GM13976 (cell line): ENCODE measurements at places on chromosomes 6 and 20.
A peak's percentile ranks its signal among the peaks of the same experiment; 100 is the strongest.

- no peak for DNase-seq
Measured at GRCh38 chr6:3325210-3325609, 66.5 kb downstream of the PSMG4 start.

DNA sequence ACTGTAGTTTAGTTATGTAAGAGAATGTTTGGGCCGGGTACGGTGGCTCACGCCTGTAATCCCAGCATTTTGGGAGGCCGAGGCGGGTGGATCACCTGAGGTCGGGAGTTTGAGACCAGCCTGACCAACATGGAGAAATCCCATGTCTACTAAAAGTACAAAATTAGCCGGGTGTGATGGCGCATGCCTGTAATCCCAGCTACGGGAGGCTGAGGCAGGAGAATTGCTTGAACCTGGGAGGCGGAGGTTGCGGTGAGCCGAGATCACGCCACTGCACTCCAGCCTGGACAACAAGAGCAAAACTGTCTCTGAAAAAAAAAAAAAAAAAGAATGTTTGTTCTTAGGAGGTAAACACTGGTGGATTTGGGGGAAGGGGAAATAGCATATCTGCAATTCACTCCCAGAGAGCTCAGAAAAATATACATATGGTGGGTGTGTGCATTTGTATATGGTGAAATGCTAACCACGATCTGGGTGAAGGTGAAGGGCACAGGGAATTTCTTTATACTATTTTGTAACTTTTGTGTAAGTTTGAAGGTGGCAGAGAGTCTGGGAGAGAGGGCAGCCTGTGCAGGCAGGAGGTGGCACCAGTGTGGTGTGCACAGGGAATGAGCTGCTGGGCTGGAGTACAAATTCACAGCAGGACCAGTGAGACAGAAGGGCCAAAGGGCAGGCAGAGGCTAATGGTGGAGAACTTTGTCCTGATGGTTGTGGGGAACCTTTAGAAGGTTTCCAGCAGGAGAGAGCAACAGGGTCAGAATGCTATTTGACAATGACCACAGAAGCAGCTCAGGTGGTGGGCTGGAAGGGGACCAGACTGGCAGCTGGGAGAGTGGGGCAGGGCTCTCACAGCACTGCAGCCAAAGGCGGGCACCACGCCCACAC is 42.4 kb downstream of the SSR1 start:
- no peak for DNase-seq

GRCh38 chr20:62361799-62362589 is 5.1 kb downstream of the LAMA5 start:
- no peak for DNase-seq

DNA sequence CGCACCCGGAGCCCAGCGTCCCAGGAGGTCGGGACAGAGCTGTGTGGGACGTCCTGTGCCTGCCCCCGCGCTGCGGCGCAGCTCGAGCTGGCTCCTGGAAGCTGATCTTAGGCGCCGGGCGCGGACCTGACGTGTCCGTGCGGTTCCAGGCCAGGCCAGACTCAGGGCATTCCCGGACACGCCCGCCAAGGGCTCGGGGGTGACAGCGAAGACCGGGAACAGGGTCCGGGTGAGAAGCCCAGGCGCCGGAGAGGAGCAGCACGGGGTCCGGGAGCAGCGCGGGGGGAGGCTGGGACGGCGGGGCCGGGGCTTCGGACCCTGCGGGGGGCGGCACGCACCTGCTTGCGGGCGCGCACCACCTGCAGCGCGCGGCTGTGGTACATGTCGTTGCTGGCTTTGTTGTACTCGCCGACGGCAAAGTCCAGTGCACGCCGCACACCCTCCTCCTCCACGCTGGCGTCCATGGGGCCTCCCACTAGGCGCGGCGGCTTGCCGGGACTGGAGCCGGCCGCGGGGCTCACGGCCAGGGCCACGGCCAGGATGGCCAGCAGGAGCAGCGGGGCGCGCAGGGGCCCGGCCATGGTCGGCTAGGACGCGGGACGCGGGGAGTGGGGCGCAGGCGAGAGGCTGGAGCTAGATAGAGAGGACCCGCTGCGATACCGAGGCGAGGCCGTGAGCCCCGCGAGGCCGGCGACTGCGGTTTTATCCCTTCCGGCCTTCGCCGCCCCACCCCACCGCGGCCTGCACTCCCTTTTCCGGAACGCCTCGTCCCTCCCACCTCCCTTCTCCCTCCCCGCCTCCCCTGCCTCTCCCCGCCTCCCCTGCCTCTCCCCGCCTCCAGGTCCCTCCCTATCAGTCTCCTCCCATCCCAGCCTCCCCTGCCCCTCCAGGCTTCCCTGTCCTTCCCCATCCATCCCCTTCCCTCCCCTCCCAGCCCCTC is at the start of gene CST3:
TSS of gene CST3 (minus strand) at position 674 of the 940 bp plus-strand sequence. CDS start at position 581, 93 bp downstream.
- peak; percentile 93 for DNase-seq

- DNase-seq: no peak
Measured at GRCh38 chr6:16436550-16436949, 198.2 kb downstream of the GMPR start.

DNA sequence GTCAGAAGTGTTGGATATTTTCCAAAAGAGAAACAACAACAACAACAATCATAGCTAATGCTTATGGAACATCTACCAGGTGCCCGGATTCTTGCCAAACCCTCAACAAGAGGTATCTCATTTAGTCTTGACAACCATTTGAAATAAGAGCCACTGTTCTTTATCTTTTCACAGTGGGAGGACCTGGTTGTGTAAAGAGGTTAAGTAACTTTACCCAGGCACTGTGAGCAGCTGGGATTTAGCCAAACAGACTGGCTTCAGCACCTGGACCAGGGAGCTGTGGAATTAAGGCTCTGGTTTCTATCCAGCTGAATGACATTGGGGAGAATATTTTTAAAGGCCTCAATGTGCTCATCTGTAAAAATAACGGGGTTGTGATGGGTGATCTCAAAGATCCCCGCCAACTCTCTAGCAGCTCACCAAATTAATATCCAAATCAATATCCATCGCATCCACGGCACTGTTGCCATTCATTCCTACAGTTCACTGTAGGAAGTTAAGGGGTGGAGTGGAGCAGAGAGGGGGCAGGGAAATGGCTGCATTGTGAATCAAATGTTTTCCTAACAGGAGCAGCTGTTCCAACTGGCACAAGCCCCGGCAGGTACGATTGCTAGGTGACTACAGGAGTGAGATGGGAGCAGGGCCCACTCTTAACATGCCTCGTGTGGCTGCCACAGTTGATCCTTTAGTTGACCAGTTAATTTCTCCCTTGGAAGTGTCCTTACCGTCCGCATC is 61.8 kb downstream of the GCNT2 start:
- no peak for DNase-seq

GRCh38 chr6:75460681-75461080 is 32.9 kb downstream of the FILIP1 start:
- no peak for DNase-seq

GRCh38 chr6:17850281-17850680 is 137.2 kb downstream of the KIF13A start:
- no peak for DNase-seq

- no peak for DNase-seq
Measured at GRCh38 chr6:143336446-143337152, 113.9 kb downstream of the ADAT2 start.

DNA sequence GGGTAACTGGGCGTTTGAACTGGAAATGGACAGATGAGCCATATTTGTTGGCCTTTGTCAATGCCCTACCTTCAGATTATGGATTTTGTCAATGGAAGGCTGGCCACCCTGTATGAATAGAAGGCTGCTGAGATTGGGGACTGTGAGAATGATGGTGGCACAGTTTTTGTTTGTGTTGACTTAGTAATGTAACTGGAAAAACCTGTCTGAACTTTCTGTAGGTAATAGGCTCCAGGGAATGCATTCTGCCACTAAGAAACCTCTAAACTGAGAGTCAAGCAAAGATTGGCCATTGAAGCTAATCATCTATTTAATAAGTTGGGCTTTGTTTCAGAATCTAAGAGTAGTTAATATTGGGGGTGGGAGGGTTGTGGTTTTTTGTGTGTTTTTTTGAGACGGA is 97.5 kb downstream of the FOXO3 start:
- no peak for DNase-seq

DNA sequence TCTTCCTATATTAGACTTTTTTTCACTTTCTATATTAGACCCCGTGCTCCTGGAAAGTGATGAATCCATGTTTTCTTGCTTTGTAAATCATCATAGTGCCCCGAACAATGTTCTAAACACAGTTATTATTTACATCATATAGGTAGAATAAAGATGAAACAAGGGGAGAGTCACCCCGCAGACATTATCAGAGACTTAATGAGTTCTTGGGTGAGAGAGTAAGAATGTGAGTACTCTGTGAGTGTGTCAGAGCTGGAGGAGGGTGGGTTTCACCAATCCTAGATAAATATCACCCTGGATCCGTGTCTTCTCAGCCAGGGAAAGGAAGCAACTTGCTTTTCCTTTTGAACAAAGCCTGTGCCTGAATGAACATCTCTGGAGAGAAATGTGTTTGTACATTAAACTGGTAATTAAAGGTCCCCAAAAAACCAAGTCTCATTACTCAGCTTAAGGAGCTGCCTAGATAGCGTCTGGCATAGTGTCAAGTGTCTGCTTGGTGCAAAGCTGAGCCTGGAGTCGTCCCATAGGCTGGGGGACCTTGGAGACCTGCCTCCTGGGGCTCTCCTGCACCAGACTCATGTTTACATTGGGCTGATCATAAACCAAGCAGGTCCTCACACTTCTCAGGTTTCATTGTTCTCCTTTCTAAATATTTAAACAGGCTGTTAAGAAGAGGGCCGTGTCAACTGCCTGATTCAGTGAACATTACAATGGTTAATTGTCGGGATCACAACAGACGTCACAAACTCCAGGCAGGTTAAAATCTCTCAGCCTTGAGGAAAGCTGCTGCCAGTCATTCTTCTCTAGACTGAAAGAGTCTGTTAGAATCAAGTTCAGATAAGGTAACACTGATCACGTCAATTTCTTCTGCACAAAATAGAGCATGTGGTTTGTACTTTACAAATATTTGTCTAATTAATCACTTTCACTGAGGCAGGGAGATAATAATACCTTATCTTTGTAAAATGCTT is 179.7 kb upstream of the MYLIP start:
- DNase-seq: no peak

DNA sequence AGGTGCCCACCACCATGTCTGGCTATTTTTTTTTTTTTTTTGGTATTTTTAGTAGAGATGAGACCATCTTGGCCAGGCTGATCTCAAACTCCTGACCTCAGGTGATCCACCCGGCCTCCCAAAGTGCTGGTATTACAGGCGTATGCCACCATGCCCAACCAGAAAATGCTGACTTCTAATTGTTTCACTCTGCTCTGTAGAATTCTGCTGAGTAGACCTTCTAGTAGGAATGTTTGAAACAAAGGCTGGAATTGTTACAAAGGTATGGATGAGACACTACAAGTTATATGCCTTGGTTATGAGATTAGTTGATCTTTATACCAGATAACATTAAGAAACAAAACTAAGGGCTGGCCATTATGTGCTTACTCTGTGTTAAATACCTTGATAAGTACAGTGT is 44.8 kb downstream of the MEP1A start:
- DNase-seq: no peak

GRCh38 chr20:62824476-62825332 is 7.9 kb downstream of the COL9A3 start:
- peak; percentile 78 for DNase-seq

DNA sequence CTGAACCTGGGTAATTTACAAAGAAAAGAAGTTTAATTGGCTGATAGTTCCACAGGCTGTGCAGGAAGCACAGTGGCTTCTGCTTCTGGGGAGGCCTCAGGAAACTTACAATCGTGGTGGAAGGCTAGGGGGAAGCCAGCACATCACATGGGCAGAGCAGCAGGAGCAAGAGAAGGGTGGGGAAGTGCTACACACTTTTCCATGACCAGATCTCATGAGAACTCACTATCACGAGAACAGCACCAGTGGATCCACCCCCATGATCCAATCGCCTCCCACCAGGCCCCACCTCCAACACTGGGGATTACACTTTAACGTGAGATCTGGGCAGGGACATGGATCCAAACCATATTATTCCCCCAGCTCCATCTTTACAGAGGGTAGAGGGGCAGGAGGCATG is 166.4 kb downstream of the NFATC2 start:
- DNase-seq: no peak

GRCh38 chr6:110628330-110628729 is 151.9 kb upstream of the SLC22A16 start:
- no peak for DNase-seq

GRCh38 chr6:14573267-14573666 is 455.7 kb downstream of the CD83 start:
- no peak for DNase-seq

DNA sequence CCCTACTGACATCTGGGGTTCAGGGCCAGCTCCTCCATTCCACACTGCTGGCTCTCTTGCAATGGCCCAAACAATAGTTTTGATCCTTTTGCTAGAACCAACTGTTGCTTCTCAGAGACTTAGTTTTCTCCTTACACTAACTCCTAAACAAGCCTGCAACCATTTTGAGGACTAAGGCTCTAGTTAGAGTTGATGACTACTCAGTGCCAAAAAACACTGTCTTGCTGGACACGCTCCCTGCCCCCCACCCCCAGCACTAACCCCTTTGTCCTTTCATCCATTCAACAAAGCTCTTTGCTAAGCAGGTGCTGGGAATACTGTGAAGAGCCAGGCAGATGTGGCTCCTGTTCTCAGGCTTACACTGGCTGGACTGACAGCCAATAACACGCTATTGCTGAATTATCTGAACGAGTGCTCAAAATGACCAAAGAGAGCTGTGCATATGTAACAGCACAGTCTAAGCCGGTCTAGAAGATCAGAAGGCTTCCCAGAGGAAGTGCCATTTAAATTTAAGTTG is 17.6 kb downstream of the GCLC start:
- no peak for DNase-seq

- no peak for DNase-seq
Measured at GRCh38 chr6:10567256-10568026, 46.3 kb downstream of the GCNT2 start.

- DNase-seq: no peak
Measured at GRCh38 chr6:10824297-10824696, 14.0 kb downstream of the MAK start.

- no peak for DNase-seq
Measured at GRCh38 chr6:113057567-113058053, 710.5 kb downstream of the RFPL4B start.

DNA sequence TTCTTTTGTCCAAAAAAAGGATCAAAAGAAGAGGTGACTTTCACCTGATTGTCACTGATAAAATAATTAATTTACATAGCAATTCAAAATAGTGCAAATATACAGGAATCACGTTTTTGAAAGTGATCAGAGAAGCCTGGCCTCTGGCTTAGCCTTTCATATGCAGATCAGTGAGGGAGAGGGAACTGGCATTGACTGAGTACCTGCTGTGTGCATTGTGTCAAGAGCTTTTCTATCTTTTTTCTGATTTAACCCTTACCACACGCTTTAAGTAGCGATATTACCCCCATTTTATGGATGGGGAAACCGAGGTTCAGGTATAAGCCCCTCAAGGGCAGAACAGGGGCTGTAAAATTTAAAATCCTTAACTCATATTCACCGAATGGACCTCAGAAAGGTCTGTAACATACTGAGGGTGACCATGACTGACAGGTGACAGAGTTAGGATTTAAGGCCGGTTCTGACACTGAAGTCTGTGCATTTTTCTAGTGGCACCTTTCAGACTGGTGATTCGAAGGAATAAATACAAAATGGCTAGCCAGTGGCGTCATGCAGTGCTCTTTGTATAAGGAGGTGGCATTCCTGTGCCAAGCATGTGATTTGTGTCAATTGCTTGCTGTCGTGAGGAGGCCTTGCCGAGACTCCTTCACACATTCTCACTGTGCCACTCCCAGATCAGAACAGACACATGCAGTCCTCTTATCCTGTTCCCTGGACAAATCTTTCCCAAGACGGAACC is 310.2 kb downstream of the TSHZ2 start:
- DNase-seq: no peak
